Neural crest cell (in vitro differentiated cells): ENCODE measurements at places on chromosomes 6 and 20. TPM values are rescaled to one million over a fixed set of nuclear protein-coding genes. Genes with fewer than 3 reads are reported as not detected.

SLC12A5 gene
- total RNA-seq = 9.6 and 10.0 TPM in 2 replicates

DNA sequence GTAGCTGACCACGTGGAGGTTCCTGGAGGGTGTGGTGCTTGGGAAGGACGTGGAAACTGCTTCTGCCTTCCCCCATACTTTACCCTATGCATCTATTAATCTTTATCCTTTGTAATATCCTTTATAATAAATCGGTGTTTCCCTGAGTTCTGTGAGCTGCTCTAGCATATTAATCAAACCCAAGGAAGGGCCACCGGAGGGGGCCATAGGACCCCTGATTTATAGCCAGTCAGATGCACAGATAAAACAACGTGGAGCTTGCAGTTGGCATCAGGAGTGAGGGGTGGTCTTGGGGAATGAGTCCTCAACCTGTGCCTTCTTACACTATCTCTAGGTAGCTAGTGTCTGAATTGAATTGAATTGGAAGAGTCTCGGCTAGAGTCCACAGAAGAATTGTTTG is 36.5 kb upstream of the TFAP2A start:
- no peaks in the 10 kb centered on the region for H3K4me1 ChIP-seq
- H3K36me3 ChIP-seq = no peaks in the 10 kb centered on the region
- H3K27me3 ChIP-seq = no peaks in the 10 kb centered on the region
- DNase-seq = no peak

ADGRF4 gene
- not detected in 2 replicates for total RNA-seq

RBBP8NL gene
- not detected in 2 replicates for total RNA-seq

SMLR1 gene
- not detected in 2 replicates for total RNA-seq

DNA sequence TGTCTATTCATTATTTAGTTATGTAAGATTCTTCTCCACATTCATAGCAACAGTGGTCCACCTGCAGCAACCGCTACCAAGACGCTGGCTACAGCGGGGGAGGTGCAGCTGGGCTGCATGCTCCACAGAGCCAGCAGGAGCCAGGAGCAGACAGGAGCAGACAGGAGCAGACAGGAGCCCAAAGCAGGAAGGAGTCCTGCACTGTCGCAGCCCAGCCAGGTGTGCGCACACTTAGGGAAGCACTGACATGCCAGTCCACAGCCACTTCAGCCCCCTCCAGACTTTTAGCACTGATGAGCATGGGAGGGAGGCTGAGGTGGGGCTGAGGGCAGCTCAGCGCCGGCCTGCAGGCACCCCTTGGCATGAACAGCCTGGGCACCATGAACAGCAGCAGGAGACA is 19.6 kb downstream of the KIF16B start:
- no peak for DNase-seq
- peaks cover 6% of the 10 kb centered on the region for H3K4me1 ChIP-seq
- H3K36me3 ChIP-seq = peaks cover 10% of the 10 kb centered on the region
- no peak overlapping the region for H3K27ac ChIP-seq

RSPH9 gene
- 0.57 and 0.63 TPM in 2 replicates for total RNA-seq

DDO gene
- not detected in 2 replicates for total RNA-seq
